ENCODE measurements at places on chromosomes 12 and 14.

DNA sequence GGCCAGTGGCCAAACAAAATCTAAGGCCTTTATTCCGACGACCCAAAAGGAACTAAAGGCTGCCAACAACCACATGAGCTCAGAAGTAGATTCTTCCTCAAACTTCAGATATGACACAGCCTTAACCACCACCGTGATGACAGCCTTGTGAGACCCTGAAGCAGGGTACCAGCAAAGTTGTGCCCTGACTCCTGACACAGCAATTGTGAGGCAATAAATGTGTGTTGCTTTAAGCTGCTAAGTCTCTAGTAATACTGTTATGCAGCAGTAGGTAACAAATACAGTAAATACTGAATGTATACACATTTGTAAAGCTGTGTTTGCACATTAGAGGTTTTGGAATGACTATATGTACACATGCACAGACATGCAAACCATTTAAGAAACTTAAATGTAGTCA, 10.7 kb upstream of the SLC6A13 start:
- DNase-seq: no peak

DNA sequence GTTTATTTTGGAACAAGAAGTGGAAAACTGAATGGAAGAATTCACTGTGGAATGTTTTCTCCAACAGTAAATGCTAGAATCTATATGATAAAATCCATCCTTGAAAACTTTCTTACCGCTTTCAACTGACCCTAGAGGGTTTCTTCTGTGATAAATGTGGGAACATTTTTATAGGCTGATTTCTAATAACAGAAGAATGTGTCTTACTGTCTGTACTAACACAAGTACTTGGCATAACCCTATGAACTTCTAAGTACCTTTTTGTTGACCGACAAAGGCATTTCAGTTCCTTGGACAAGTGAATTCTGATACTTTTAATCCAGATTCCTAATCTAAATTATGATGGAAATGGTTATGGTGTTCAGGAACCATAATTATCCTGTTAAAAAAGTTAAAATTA, 1109.7 kb upstream of the FLRT2 start:
- DNase-seq: no peak

- DNase-seq: no peak
These were observed 11.3 kb upstream of the NUDT4 start for GRCh38 chr12:93366422-93366821.

DNA sequence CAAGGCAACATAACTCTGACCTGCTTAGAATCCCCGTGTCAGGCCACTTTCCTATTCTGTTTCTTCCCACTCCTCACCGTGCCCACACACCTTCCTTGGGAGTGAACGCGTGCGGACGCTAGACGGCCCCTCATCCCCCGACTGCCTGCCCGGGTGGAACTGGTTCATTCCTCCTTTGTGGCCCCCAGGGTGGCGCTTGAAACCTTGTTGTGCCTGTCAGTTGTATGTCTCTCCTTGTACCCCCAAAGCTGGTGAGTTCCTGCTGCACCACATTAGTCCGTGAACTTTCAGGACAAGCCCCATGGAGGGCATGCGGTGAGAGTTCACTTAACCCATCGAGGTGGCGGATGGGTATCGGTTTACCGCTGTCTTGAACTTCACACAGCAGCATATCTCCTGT, 46.7 kb downstream of the SSH1 start:
- DNase-seq: no peak

GRCh38 chr14:86022031-86022629, 492.2 kb downstream of the FLRT2 start:
- DNase-seq: no peak

All from stimulated activated naive CD8-positive, alpha-beta T cell treated with anti-CD3 and anti-CD28 coated beads, Interleukin-15, Interleukin-2, amounts not matched to agents 100 U/mL and 50 U/mL, for 24 hours (primary cell).